ENCODE measurements at places on chromosomes 4 and X.

- no peak for DNase-seq
Measured at GRCh38 chr4:128286474-128287058, 1.0 kb downstream of the PGRMC2 start.

DNA sequence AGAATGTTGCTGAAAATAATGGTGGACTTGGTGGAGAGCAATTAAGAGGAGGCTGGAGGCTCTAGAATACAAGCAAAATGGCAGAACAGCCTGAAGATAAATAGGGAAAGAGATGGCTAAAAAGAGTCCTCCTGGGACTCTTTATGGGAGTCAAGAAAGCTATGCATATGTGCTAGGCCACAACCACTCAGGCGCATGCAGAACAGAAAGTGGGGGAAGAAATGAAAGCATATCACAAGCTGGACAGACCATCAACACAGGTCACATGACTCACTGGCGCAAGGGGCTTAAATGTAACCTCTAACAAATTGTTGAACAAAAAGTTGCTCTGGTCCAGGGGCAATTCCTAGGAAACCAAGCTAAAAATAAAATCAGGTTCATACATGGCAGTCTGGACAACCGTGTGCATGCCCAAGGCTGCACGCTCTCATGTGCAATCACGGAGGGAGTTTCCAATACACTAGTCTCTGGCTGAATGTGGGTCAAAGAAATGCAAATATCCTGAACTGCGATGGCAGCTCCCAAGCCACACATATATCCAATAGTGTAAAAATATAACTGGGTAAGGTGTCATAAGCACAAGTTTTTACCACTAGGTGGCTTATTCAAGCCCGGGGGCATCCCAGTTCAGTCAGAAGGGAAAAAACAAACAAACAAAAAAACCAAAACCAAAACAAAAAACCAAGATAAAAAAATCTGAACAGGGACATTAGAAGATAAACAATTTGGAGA is 45.4 kb downstream of the ZNF711 start:
- no peak for DNase-seq

- DNase-seq: no peak
Measured at GRCh38 chrX:9681011-9681410, 84.6 kb downstream of the GPR143 start.

DNA sequence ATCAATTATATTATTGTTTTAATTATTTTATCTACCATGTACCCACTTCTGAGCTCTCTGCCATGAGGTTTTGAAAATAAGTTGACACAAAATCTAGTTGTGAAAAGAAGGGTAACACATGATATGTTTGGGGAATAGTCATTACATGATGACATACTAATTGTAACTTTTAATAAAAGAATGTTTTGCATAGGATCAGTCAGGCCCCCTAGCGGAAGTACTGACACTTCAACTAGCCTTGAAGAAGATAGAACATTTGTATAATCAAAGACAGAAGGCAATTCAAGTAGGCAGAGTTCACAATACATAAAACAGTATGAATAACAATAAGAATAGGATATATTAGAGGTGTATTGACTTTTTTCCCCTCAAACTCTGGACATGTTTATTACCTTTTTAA is 1191.0 kb upstream of the AGA start:
- no peak for DNase-seq

DNA sequence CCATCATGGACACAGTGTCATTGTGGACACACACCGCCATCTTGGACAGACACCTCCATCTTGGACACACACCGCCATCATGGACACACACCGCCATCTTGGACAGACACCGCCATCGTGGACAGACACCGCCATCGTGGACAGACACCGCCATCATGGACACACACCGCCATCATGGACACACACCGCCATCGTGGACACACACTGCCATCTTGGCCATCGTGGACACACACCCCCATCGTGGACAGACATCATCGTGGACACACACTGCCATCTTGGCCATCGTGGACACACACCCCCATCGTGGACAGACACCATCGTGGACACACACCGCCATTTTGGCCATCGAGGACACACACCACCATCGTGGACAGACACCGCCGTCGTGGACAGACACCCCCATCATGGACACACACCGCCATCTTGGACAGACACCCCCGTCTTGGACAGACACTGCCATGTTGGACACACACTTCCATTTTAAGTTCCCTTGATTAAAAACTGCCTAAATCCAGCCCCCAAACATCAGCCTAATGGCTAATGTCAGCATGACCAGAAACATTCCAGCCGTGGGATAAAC is 9.1 kb downstream of the ASMTL start:
- peak; percentile 7 for DNase-seq

DNA sequence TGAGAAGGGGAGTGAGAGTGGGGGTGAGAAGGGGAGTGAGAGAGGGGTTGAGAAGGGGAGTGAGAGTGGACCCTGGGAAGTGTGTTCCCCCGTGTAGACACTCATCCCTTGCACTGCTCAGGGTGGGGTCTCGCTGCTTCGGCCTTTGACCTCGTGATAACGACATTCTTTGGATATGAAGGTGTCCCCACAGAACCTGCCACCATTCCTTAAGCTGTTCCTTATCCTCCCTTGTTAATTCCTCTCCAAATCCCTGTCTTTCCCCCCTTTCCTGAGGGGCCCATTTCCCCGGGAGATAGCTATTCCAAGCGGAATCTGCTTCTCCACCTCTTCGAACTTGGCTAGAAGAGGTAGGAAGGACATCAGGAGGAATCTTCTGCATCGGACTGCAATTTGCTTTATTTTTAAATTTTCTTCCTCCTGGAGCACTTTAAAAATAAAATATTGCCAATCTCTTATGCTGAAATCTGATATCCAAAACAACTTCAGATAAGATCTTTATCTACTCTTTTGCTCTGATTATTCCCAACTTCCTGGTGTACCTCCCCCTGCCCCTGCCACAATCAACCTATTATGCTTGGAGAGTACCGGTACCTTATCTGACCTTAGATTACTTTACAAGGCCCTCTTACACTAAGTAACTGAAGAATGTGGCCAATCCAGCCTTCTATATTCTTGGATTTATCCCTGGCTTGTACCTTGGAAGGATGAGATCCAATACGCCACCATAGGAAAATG is 15.6 kb downstream of the TRIML1 start:
- DNase-seq: no peak

GRCh38 chr4:106362086-106362825 is 6.3 kb downstream of the GIMD1 start:
- DNase-seq: no peak

- DNase-seq: no peak
Measured at GRCh38 chrX:28398342-28398741, 188.9 kb upstream of the IL1RAPL1 start.

DNA sequence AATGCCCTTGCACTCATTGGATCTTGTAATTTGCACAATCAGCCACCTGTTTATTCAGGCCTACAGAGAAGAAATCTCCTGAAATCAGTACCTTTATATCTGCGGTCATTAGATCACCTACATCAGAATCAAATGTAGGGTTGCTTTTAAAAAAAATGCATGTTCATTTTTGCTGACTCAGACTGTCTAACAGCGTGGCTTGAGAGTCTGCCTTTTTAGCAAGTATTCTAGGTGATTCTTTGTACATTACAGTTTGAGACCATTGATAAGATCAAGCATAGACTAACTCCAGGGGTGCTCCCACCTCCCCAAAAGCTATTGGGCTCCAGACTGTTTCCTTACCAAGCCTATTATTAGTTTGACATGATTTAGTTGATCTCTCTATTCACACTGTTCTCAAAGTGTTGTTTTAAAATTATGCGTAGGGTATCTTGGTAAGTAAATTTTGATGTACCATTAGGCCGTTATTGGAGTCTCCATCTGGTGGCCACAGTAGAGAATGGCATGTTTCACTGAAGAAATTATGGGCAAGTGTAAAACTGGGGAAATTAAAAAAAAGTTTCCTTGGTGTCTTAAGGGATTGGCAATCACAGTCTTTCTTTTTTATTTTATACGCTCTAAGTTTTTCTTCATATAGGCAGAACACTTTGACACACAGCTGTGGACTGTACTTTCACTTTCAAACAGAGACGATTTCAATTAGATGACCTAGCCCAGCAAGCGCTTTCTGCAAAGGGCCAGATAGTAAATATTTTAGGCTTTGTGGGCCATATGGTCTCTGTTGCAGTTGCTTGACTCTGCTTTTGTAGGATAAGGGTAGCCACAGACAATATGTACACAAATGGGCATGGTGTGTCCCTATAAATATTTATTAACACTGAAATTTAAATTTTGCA is 33.7 kb upstream of the MSL3 start:
- DNase-seq: no peak

DNA sequence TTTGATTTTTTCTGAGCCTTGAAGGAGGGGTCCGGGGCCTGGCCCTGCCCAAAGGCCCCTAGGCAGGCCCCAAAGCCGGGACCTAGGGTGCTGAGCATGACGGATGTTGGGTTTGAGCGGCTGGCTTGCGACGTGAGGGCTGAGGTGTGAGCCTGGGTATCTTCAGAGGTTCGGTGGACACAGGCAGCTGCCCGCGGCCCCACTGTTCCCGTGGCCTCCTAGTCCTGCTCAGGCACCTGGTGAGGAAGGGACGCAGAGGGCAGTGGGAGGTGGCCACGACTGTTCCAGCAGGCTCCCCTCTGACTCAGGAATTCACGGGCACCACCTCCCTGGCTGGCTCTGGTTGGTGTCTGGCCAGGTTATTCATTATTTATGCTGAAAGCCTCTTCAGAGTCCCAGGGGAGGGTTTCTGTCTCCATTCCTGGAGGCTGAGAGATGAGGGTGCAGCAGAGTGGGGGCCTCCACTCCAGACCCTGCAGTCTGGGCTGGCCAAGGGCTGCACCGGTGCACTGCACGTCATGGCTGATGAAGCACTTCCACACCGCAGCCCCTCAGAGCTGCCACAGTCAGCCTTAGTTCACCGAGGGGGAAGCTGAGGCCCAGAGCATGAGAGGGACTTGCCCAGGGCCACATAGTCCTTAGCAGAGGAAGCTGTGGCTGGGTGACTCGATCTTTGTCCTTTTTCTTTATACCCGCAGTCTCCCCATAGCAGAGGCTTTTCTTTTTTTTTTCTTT is 2.2 kb downstream of the MSANTD1 start:
- no peak for DNase-seq

GRCh38 chr4:59698041-59698440 is 1502.1 kb upstream of the ADGRL3 start:
- no peak for DNase-seq

DNA sequence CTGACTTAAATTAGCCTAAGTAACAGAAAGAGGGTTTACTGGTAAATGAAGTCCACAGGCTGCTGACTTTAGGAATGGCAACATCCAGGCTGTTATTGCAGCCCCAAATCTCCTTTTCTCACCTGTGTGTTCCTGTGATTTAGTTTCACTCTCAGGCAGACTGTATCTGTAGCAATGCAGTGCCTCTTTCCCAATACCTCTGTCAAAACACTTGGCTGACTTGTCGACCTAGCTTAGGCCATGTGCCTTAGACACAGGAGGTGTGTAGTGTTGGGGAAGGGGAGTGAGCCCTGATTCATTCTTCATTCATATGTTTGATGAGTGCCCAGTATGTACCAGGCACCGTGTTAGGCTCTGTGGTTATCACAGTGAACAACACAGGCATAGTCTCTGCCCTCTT is 46.9 kb downstream of the JADE3 start:
- no peak for DNase-seq

DNA sequence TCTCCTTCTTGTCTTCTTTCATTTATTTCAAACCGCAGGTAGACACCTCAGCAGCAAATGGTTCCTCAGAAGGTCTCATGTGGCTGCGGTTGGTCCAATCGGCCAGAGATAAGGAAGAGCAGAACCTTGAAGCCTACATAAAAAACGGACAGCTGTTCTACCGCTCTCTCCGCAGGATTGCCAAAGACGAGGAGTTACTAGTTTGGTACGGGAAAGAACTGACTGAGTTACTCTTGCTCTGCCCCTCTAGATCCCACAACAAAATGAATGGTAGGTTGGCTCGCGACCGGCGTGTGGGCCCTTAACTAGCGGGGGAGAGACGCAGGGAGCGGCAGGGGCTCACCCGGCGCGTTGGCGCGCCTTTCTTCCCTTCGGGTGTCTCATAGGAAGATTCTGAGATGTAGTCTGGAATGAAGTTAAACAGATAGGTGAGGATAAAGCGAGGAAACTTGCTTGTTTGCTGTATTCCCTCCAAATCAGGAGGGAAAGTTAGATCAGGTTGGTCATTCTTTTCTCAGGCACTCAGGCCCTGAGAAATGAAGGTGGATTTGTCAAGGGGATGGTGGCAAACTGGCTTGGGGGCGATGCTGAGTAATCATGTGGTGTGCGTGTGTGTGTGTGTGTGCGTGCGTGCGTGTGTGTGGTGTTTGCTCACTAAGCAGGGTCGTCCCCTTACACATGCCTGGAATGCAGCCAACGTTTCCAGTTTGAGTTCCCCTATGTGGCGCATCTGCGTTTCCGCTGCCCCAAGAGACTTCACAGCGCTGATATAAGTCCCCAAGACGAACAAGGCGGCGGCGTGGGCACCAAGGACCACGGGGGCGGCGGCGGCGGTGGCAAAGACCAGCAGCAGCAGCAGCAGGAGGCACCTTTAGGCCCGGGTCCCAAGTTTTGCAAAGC is 4.2 kb downstream of the PRDM8 start:
- DNase-seq: peak; percentile 29

DNA sequence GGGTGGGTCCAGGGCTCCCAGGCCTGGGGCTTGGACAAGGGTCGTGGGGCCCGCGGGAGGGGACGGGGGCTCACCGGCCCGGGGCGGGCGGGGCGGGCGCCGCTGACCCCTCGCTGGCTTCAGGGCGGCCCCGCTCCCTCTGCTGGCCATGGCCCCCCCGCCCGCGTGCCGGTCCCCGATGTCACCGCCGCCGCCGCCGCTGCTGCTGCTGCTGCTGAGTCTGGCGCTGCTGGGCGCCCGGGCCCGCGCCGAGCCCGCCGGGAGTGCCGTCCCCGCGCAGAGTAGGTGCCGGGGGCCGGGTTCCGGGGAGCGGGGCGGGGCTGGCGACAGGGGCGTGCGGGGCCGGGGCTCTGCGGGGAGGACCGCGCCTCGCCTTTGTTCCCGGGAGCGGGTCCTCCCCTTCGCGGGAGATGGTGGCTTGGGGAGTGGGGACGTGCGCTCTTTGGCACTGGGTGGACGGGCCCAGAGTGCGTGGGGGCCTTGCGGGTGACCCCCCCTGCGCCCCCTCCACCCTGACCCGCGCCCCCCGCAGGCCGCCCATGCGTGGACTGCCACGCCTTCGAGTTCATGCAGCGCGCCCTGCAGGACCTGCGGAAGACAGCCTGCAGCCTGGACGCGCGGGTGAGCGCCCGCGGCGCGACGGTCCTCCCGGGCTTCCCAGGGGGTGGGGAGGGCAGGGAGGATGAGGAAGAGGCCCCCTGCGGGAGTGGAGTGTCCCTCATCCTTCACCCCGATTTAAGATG is 16.8 kb upstream of the NAT8L start:
- no peak for DNase-seq

- peak; percentile 9 for DNase-seq
Measured at GRCh38 chr4:2259541-2260343, 2.2 kb downstream of the MXD4 start.

GRCh38 chr4:48635310-48635709 is 144.8 kb downstream of the FRYL start:
- no peak for DNase-seq
